Lower leg skin (tissue), 4 donors: ENCODE measurements at places on chromosomes 6 and 20.
A peak's percentile ranks its signal among the peaks of the same experiment; 100 is the strongest.

GRCh38 chr6:54574671-54575070, 266.4 kb downstream of the TINAG start:
- DNase-seq, result no peak

DNA sequence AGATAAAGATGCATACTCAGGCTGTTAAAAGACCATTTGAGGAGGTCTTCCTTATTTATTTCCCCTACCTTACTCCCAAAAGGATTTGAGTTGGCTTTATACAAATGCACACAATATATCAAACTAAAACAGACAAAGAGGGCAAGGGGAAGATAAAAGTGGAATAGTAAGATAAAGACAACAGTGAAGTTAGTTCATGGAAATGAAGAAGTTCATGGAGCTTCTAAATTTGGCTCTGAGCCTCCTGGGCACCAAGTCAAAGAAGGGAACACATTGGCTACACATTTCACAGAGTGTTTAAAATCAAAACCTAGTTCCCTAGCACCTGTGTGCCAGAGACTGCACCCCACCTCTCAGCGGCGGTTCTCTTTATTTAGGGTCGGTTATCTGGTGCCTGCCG, 25.8 kb upstream of the ARMC2 start:
- DNase-seq, result no peak

- no peak for DNase-seq
Observed at GRCh38 chr6:157806856-157807215, 16.2 kb upstream of the SNX9 start.

- no peak for DNase-seq
Observed at GRCh38 chr6:151164383-151164782, 75.4 kb upstream of the AKAP12 start.

- no peak for DNase-seq
Observed at GRCh38 chr20:25984933-25985332, 288.3 kb upstream of the ZNF337 start.

GRCh38 chr6:31087494-31088089, 24.8 kb downstream of the C6orf15 start:
- peak; percentile 83 for DNase-seq

- no peak for DNase-seq
Observed at GRCh38 chr20:54385746-54386145, 89.6 kb upstream of the DOK5 start.

DNA sequence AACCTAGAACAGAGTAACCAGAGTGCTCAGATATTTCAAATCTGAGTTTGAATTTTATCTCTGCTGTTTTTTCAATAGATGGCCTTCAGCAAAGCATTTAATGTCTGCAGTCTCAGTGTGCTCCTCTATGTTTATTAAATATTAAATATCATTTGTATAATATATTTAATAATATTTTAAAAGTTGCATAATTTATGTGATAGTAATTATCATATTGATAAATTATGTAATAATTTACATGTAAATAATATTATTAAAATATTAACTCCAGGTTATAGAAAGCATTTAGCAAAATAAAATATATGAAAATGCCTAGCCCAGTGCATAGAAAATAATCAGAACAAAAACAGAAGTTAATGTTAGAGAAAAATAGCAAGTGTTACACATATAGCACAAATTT, 930.0 kb upstream of the SLC35B3 start:
- DNase-seq, result no peak

GRCh38 chr20:2736441-2736840, 43.9 kb downstream of the EBF4 start:
- DNase-seq, result no peak

DNA sequence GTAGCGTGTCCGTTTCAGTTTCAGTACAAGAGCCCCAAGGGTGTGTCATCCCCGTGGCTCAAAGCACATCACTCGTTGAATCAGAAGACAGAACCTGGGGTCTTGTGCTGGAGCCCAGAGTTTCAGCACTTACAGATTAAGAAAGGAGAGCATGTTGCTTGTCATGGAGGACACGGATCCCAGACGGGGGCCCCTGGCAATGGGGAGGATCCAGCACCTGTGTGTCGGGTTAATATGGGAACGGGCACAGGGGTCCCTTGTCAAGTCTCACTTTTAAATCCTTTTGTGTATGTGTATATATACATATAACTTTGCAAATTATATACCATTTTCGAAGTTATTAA, 23.4 kb downstream of the THBS2 start:
- no peak for DNase-seq

DNA sequence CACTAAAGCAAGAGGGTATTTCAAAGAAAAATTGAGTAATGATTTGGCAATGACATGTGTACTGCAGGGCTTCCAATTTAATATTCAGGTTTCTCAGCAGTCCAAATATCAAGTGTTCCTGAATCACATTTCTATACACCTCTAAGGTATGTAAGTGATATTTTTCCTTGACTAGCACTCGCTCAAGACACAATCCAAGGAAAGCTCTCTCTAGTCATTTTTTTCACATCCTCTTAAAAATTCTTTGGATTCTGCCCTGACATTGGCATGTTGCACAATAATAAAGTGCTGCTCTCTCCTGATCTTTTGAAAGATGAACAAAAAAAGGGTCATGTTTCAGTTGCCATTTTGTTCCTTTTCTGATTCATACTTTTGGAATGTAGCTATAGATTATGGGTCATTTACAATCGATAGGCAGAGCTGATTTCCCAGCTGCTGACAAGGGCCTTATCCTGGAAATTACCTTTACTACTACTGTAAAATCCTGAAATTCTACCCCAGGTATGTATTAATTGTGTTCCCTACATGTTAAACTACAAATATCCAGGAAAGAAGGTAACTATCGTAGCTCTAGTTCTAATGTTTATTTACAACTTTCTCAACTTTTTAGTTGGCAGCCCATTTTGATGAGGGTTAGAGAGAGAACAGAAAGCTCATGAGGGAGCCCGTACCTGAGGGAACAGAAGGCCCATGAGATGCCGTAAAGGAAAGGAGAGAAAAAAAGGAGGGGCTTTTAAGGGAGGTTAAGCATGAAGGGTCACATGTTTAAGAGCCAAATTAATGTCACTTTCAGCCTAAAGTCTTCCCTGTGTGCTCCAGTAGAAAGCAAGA, 22.2 kb upstream of the ADGRG6 start:
- no peak for DNase-seq

DNA sequence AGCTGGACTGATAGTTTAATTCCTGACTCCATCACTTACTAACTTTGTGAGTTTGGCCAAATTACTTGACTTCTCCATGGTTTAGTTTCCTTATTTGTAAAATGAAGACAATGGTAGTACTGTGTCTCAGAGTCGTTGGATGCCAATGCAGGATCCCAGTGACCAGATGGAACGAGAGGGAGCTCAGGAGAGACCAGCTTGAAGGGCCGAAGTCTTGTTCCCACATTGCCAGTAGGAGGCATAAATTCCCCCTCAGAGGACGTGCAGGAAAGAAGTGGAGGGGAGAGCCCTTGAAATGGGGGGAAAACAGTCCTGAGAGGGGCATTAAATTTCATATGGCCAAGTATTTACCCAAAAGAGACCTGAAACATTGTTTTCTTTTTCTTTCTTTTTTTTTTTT, 2.1 kb upstream of the MUC22 start:
- no peak for DNase-seq
